GM04504 (cell line): ENCODE measurements at places on chromosomes 5 and 9.

- no peak for DNase-seq
Observed at GRCh38 chr5:56097055-56097454, 102.3 kb upstream of the IL6ST start.

GRCh38 chr5:124724357-124725039, 21.9 kb downstream of the ZNF608 start:
- DNase-seq, result no peak

- DNase-seq, result no peak
Observed at GRCh38 chr9:75181750-75182149, 93.4 kb downstream of the OSTF1 start.

- DNase-seq, result peak; percentile 83
Observed at GRCh38 chr5:35919191-35919590, 19.2 kb downstream of the CAPSL start.

DNA sequence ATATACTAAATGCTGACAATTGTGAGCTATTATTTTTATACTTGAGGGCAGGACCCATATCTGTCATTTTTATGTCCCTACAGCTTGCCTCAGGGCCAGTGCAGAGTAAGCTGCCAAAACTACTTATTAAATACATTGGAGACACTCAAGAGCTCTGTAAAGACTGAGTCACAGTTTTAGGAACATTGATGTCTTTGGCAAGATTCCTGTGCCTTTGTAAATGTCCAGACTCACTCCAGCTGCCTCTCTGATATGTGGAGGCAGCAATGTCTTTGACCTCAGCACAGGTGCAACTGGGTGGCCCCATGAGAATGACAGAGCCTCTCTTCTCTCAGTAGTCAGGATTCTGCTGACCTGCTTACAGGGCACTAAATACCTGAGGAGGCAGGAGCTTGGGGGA, 363.2 kb downstream of the OSTF1 start:
- DNase-seq, result peak; percentile 8

DNA sequence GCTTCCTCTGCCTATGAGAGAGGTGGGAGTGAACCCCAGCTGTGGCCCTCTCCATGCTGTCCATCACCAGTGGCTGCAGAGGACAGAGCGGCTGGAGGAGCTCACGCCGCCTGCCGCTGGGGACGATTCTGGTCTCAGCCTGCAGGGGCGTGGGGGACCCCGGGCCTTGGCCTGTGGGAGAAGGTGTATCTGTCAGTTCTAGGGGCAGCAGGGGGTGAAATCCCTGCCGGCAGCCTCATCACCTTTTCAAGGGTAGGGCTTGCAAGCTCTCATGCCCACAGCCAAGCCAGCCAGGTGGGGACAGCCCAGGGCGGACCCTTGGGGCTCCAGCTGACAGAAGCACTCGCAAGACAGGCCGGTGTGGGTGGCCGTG, 80.2 kb downstream of the TSPAN17 start:
- no peak for DNase-seq

- DNase-seq, result no peak
Observed at GRCh38 chr9:80492221-80492620, 920.5 kb downstream of the TLE4 start.

GRCh38 chr5:65695162-65695755, 26.6 kb downstream of the SGTB start:
- no peak for DNase-seq

- no peak for DNase-seq
Observed at GRCh38 chr9:110101531-110102161, 106.3 kb downstream of the C9orf152 start.

GRCh38 chr5:76718381-76718832, 2.5 kb downstream of the F2R start:
- no peak for DNase-seq

DNA sequence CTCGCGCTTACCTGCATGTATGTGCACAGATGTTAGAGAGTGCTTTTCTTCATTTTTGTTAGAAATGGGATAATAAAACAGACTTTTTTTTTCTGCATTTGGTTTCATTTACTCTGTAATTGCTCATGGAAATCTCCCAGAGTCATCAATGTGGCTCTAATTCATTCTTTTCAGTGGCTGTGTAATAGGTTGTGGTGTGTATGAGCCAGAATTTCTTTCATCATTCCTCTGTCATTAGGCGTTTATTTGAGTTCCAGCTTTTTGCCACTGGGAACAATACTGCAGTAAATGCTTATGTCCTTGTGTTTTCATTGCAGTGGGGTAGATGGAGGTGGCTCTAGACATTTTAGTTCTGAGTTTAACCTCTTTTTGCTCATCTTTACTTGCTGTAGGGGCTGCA, 118.9 kb downstream of the NXNL2 start:
- DNase-seq, result peak; percentile 61

DNA sequence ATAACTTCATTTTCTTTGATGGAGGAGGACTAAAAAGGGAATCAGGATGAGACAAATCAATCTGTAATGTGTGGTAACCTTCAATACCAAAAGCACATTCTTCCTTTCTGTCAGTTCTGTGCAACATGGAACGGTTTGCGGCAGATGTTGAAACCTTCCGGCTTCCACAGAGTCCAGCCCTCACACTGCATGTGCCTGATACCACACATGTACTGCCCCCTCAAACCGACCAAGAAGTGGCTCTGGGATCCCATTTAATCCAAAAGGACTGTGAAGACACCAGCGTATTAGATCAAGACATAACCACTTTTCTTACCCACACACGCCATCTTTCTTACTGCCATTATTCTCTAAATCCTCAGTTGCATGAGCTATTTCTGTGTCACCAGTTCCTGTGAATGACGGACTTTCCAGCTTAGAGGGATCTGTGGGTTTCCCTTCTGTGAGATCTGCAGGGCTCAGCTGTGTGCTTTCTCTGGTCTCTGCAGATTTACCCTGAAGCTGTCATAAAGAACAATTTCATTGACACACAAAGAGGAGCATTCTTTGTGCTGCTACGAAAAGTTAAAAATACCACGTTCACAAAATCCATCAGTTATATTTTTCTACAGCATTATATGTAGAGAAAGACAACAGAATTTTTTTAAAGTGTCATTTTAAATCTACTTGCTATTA, 25.8 kb downstream of the NSUN2 start:
- no peak for DNase-seq
